Lower lobe of right lung (tissue), 2 donors: ENCODE measurements at places on chromosomes 6 and 20. TPM values are rescaled to one million over a fixed set of nuclear protein-coding genes. Genes with fewer than 3 reads are reported as not detected.

DNA sequence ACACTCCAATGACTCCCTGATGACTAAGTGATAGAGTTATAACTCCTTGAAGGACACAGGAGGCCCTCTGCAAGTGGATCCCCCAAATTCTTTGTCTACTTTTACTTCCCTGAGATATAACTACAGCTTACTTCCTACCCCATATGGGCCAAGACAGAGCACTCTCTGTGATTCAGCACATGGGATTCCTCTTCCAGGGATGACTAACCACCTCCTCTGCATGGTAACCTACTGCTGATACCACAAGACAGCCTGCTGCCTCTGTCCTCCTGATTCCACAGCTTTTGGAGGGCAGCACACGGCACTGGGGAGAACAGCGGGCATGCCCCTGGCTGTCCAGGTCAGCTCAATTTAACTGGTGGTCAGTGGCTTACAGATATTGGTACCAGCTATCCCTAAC is 675.7 kb upstream of the AGPAT4 start:
- no peak for DNase-seq

The AIF1 gene
- total RNA-seq, result 109 TPM

GRCh38 chr20:62336329-62336728 is 30.8 kb downstream of the LAMA5 start:
- no peak for DNase-seq

GRCh38 chr6:6812427-6812826 is 223.9 kb downstream of the LY86 start:
- DNase-seq, result no peak

The ADAM33 gene
- 11.7 TPM for total RNA-seq

DNA sequence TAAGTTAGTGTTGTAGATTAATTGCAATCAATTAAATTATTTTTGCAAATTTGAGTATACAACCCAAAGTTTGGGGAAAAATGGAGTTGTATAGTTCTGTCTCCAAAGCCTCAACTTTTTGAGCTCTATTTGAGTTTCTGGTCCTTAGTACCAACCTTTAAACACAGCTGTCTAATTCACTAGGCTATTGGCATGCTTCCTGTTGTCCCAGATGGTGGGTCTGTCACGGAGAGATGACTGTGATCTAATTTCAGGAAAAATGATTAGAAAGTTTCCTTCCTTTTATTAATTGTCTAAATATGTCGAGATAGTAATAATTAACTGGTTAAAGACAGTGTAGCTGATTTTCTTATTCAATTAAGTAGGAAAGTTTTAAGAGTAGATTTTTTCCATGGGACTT is 109.6 kb downstream of the SCAF8 start:
- DNase-seq, result no peak

The HLA-A gene
- 1,064 TPM for total RNA-seq

The FOXC1 gene
- 2.3 TPM for total RNA-seq

DNA sequence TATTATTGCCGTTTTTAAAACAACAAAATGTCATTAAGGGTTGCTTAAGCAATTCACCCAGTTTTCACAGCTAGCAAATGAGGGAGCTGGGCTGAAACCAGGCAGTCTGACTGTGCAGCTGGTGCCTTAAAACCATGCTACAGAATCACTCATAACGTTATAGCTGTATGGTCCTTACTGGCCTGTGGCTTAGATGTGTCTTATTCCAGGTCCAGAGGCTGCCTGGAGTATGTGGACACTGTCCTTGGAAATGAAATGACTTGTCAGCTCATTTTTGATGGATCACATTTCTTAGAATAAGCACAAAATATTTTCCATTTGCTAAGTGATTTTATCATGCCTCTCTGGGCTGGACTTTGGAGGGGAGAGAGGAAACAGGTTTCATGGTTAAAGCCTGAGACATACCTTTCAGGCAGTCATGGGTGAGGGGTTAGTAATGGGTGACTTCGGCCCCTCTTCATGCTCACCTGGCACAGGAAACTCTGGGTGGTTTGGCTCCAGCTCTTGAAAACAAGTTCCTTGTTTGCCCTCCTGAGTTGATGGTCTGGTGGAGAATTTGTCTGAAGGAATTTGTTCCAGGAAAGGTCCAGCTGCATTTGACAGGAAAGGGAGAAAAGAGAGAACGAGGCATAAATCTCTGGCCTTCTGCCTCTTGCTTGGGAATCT is 823.2 kb downstream of the DHX35 start:
- no peak for DNase-seq

The RBBP8NL gene
- 2.0 TPM for total RNA-seq

GRCh38 chr6:53926505-53926904 is 131.7 kb downstream of the LRRC1 start:
- no peak for DNase-seq

GRCh38 chr20:40930561-40930960 is 98.1 kb upstream of the TOP1 start:
- no peak for DNase-seq

The LRFN2 gene
- not detected for total RNA-seq
